ENCODE measurements at places on chromosomes 12 and 14.

DNA sequence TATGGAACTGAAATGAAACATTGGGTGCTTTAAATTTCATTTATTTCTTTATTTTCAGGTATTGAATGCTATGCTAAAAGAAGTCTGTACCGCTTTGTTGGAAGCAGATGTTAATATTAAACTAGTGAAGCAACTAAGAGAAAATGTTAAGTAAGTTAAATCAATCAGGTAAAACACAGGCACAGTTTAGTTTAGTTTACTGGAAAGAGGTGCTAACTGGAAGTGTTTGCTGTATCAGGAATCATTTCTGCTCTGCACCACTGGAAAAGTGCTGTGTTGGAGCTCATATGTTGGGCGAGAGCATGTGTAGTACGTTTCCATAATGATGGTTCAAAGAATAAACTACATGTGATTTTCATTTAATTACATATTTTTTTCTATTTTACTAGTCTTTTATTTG lies 16.7 kb downstream of the SRP54 start:
- H3K4me1 ChIP-seq: peaks cover 5% of the 10 kb centered on the region
- no peak overlapping the region for H3K4me3 ChIP-seq
- H3K36me3 ChIP-seq: peaks cover 3% of the 10 kb centered on the region
- no peak for DNase-seq
- H3K27ac ChIP-seq: no peak overlapping the region

DNA sequence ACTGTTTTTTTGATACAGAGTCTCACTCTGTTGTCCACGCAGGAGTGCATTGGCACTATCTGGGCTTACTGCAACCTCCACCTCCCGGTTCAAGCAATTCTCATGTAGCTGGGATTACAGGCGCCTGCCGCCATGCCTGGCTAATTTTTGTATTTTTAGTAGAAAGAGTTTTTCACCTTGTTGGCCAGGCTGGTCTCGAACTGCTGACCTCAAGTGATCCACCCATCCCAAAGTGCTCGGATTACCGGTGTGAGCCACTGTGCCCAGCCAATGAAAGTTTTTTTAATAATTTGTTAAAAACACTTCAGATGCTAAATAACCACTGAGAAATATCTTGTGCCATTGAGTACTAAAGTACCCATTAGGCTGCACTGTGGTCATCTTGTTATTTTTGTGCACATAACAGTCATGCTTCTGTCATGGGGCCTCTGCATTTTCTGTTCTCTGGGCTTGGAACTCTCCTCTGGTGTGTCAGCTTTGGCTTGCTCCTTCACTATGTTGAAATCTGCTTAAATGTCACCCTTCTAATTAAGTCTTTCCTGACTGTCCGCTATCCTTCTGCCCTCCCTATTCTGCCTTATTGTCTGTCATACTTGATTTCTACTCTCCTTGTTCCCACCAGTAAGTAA lies 105.1 kb downstream of the KTN1 start:
- no peak overlapping the region for H3K4me3 ChIP-seq
- H3K4me1 ChIP-seq: peaks cover 8% of the 10 kb centered on the region
- no peaks in the 10 kb centered on the region for H3K27me3 ChIP-seq
- peak overlapping the region; percentile 79 for H3K27ac ChIP-seq
- H3K36me3 ChIP-seq: peaks cover 14% of the 10 kb centered on the region
- DNase-seq: no peak

DNA sequence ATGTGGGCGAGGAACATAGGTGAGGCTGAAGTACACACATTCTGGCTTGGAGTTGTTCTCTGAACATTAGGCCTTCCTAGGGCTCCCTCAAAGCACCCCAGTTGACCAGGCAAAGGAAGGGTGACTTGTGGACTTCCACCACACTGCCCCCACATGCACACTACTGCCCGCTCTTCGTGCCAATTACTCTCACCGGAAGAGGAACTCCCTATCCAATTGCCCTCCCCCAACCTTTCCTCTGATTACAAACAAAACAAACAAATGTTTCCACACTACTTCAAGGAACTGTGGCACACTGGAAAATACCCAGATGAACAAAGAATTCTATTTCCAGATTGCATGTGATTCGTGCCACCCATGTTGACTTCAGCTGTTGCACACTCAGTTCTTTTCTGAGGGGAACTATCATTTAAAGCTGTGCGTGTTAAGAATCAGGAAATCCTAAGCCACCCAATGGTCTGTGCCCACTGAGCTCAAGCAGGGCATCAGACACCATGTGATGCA lies 139.3 kb downstream of the SSPN start:
- no peak for DNase-seq
- H3K4me1 ChIP-seq: no peaks in the 10 kb centered on the region
- H3K4me3 ChIP-seq: no peak overlapping the region
- peaks cover 4% of the 10 kb centered on the region for H3K36me3 ChIP-seq
- H3K27ac ChIP-seq: no peak overlapping the region

DNA sequence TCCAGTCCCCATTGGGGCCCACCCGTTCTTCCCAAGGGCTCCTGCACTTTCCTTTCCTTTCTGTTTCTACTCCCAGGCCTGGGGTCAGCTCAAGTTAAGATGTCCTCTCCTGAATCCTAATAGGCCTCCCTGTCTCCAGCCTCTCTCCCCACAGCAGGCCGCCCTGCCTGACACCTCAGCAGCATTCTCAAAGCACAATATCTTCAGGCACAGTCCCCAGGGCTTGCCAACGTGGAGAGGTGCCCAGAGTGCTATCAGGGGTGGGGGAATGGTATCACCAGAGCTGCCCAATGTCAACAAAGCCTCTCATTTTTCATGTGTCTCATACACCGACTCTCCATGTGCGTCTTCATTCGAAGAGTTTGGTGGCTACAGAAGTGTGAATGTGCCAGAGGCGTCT lies 123.0 kb downstream of the FOXN3 start:
- no peak for DNase-seq
- H3K4me1 ChIP-seq: peaks cover 33% of the 10 kb centered on the region
- H3K36me3 ChIP-seq: peaks cover 12% of the 10 kb centered on the region
- peak overlapping the region; percentile 62 for H3K27ac ChIP-seq
- H3K27me3 ChIP-seq: no peaks in the 10 kb centered on the region
- no peak overlapping the region for H3K4me3 ChIP-seq

DNA sequence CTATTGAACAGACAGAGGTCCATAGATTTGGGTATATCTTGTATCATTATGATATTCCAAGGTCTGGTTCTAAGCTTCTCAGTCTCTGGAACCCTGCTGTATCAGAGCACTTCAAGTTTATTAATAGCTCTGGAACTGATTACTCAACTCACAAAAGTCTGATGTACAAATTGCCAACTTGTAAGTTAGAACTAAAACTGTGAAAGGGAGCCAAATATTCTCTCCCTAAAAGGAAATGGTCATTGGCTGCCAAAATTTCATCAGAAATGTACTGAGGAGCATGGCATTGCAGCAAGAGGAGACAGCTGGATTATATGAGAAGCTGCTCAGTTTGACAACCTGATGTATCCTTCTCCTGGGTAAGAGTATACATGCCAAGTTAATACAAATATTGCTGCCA lies 828.8 kb upstream of the SEL1L start:
- DNase-seq: no peak
- H3K27me3 ChIP-seq: no peaks in the 10 kb centered on the region
- H3K4me3 ChIP-seq: no peak overlapping the region
- no peaks in the 10 kb centered on the region for H3K36me3 ChIP-seq

- no peak overlapping the region for H3K4me3 ChIP-seq
- no peak overlapping the region for H3K27ac ChIP-seq
- H3K36me3 ChIP-seq: no peaks in the 10 kb centered on the region
- H3K27me3 ChIP-seq: no peaks in the 10 kb centered on the region
- peaks cover 2% of the 10 kb centered on the region for H3K4me1 ChIP-seq
- no peak for DNase-seq
Observed at GRCh38 chr14:70721542-70721941, 79.8 kb downstream of the TTC9 start.

DNA sequence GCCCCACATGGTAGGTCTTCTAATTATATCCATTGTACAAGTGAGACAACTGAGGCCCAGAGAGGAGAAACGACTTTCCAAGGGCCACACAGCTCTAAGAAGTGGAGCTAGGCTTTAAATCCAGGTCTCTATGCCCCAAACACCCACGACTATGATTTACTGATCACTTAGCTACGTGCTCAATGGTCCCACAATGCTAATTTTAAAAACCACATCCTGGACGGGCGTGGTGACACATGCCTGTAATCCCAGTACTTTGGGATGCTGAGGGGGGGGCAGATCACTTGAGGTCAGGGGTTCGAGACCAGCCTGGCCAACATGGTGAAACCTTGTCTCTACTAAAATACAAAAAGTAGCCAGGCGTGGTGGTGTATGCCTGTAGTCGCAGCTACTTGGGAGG lies 8.4 kb upstream of the MLEC start:
- no peaks in the 10 kb centered on the region for H3K4me1 ChIP-seq
- H3K27me3 ChIP-seq: peaks cover 4% of the 10 kb centered on the region
- H3K4me3 ChIP-seq: no peak overlapping the region
- DNase-seq: no peak
- H3K36me3 ChIP-seq: no peaks in the 10 kb centered on the region
- no peak overlapping the region for H3K27ac ChIP-seq

DNA sequence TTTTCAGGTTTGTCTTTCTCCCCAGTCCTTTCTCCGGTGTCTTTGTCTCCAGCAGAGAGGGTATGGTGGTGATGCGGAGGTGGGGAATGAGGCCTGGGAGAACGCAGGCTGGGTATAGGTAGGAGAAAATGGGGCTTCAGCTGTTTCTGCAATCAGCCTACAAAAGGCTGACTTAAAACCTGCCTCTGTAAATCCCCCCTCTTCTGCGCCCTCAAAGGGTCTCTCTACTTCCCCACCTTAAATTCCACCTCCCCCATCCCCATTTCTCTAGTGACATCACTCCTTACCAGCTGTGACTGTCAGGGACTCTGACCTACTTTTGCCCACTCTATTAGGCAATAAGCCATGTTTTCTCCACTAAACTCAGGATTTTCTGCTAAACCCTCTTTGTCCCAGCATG lies 8.1 kb upstream of the RIMKLB start:
- H3K4me1 ChIP-seq: peaks cover 7% of the 10 kb centered on the region
- no peaks in the 10 kb centered on the region for H3K36me3 ChIP-seq
- no peak overlapping the region for H3K27ac ChIP-seq
- H3K4me3 ChIP-seq: no peak overlapping the region

DNA sequence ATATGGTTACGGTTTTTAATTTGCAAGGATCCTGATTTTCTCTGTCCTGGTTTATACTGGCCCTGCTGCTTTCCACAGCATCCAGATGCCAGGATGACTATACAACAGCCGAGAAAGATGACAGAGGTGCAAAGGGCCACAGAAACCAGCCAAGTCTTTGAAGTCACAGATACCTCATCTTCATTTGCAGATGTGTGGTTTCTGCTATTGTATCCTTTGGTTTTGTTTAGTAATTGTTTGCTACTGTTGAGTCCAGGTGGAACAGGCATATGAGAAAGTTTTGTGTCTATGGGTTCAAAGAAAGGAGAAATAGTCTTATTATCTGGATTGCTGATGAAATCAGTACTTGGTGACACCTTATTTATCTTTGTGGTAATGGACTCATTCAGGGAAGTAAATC lies 17.3 kb upstream of the KLHL42 start:
- H3K4me3 ChIP-seq: no peak overlapping the region
- no peaks in the 10 kb centered on the region for H3K4me1 ChIP-seq
- H3K27me3 ChIP-seq: no peaks in the 10 kb centered on the region
- H3K27ac ChIP-seq: no peak overlapping the region
